Motor neuron (in vitro differentiated cells): ENCODE measurements at places on chromosomes 3 and 15. TPM values are rescaled to one million over a fixed set of nuclear protein-coding genes. Genes with fewer than 3 reads are reported as not detected.

DNA sequence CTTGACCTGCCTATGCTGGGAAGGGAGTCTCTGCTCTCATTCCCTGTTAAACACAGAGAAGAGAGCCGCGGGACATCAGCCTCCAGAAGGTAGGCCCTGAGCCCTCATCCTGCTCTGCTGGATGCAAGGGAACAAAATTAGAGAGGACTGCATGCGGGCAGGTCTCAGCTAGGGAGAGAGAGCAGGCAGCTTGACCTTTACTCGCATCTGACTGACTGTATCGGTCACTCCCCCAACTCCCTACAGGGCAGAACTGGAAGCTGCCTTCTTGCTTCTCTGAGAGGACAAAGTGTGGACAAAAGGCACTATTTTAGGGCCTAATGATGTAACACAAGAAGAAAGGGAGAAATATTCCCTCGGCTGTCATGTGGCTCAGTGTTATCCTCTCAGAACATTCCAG, 38.7 kb upstream of the ATOSA start:
- no peak for ATAC-seq

GRCh38 chr15:40984964-40985363, 31.7 kb downstream of the CHAC1 start:
- ATAC-seq, result no peak

DNA sequence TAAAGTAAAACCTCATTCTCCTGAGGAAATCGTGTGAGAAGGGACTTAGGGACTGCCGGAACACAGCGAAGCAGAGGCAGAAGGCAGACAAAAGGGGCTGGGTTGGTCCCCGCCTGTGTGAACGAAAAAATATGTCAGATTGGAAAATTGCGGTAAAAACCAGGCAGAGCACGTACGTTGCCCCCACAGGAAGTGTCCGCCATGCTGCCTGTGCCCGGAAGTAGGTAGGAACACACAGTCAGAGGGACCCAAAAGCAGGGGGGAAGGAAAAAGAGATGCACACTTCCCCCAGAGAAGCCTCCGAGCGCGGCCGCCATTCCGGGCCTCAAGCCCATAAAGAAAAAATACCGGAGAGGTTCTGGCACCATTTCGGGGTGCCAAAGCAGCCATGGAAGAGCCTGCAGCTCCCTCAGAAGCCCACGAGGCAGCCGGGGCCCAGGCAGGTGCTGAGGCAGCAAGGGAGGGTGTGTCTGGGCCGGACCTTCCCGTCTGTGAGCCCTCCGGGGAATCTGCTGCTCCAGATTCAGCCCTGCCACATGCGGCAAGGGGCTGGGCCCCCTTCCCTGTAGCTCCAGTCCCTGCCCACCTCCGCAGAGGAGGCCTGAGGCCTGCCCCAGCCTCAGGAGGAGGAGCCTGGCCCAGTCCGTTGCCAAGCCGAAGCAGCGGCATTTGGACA, at the start of gene MKRN3:
Gene MKRN3 (plus strand): TSS at position 280 of the 676 bp plus-strand sequence. CDS start 109 bp downstream, at position 389.
- peak; percentile 74 for ATAC-seq

DNA sequence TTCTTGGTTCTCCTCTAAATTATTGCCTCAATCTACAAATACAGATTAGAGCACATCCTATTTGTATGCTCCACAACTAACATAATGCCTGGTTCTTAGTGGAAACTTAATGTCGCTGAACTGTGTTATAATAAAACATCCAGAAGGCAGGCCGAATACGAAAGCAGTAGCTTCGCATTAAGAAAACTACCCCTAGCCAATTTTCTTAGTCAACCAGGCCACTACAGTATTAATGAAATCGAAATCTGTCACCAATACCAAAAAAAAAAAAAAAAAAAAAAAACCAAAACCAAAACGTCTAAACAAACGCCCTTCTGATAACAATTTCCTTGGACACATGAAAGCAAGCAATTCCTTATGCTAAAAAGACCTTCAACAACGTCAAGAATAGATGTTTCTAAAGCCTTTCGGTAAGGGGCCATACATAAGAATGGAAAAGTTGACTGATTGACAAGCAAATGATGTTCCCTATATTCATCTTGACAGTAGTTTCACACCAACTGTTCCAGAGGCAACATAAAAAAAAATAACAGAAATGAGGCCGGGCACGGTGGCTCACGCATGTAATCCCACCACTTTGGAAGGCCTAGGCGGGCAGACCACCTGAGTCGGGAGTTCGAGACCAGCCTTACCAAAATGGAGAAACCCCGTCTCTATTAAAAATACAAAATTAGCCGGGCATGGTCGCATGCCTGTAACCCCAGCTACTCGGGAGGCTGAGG, 1.3 kb downstream of the DENND6A start:
- ATAC-seq, result no peak

The UROC1 gene
- total RNA-seq, result 0.34 and 0.38 TPM in 2 replicates

The CYP1A2 gene
- total RNA-seq, result 0.05 and 0.13 TPM in 2 replicates

The PP2D1 gene
- total RNA-seq, result 0.63 and 1.8 TPM in 2 replicates

The KNG1 gene
- total RNA-seq, result not detected in 2 replicates

The C3orf22 gene
- total RNA-seq, result 0.24 and 0.47 TPM in 2 replicates

The POLR2M gene
- 41.5 and 42.3 TPM in 2 replicates for total RNA-seq

The TGM4 gene
- 0.72 and 2.8 TPM in 2 replicates for total RNA-seq

The AADAC gene
- 0.29 and 0.52 TPM in 2 replicates for total RNA-seq
